ENCODE measurements at places on chromosomes 16 and 17. TPM values are rescaled to one million over a fixed set of nuclear protein-coding genes. Genes with fewer than 3 reads are reported as not detected.

DNA sequence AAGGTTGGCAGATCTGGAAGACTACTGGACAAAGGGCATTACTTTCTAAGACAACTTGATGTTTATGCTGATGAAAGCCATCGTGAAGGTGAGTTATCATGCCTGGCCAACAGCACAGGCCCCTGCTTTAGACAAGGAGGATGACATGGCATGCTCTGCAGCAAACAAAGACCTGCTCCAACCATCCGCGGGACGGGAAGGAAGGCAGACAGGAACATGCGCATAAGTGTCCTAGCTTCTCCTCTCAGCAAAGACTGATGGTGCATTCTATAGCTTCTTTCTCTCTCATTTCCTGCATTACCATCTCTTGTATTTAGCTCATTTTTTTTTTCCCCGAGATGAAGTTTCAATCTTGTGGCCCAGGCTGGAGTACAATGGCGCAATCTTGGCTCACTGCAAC lies 5.4 kb downstream of the NPLOC4 start:
- H3K36me3 ChIP-seq: peaks cover 12% of the 10 kb centered on the region
- H3K4me1 ChIP-seq: peaks cover 7% of the 10 kb centered on the region
- no peak for DNase-seq
- H3K27ac ChIP-seq: no peak overlapping the region
- no peaks in the 10 kb centered on the region for H3K27me3 ChIP-seq

DNA sequence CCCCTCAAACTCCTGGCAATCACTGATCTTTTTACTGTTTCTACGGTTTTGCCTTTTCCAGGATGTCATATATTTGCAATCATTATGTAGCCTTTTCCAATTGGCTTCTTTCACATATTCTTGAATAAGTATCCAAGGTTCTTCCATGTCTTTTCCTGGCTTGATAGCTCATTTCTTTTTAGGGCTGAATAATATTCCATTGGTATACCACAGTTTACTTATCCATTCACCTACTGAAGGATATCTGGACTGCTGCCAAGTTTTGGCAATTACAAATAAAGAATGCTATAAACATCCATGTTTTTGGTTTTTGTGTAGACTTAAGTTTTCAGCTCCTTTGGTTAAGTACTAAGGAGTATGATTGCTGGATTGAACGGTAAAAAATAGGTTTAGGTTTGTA lies 16.0 kb downstream of the GPATCH8 start:
- H3K4me1 ChIP-seq: no peaks in the 10 kb centered on the region
- no peak overlapping the region for H3K27ac ChIP-seq
- H3K4me3 ChIP-seq: no peak overlapping the region
- H3K36me3 ChIP-seq: no peaks in the 10 kb centered on the region

DNA sequence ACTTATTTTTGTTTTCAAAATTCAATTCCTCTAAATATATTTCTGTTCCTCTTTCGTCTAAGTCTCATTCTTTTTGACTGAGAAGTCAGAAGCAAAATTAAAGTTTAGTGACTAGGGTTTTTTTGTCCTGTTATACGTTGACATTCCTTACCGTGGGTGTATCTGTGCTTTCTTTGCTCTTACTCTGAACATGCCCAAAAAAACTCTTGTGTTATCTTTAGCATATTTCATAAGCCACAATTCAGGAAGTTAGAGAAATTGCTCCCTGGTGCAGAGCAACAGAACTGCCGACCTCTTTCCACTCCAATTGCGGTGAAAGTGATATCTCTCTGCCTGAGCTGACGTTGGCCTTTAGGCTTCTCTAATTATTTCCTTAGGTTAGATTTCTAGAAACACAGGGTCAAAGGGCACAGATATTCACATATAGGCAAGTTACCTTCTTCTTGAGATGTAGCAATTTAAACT lies 65.7 kb downstream of the CENPV start:
- no peaks in the 10 kb centered on the region for H3K27me3 ChIP-seq
- H3K36me3 ChIP-seq: no peaks in the 10 kb centered on the region
- no peak overlapping the region for H3K4me3 ChIP-seq
- peak overlapping the region; percentile 96 for H3K27ac ChIP-seq
- DNase-seq: peak; percentile 66

Gene TCAP
- 0.93 TPM for total RNA-seq

DNA sequence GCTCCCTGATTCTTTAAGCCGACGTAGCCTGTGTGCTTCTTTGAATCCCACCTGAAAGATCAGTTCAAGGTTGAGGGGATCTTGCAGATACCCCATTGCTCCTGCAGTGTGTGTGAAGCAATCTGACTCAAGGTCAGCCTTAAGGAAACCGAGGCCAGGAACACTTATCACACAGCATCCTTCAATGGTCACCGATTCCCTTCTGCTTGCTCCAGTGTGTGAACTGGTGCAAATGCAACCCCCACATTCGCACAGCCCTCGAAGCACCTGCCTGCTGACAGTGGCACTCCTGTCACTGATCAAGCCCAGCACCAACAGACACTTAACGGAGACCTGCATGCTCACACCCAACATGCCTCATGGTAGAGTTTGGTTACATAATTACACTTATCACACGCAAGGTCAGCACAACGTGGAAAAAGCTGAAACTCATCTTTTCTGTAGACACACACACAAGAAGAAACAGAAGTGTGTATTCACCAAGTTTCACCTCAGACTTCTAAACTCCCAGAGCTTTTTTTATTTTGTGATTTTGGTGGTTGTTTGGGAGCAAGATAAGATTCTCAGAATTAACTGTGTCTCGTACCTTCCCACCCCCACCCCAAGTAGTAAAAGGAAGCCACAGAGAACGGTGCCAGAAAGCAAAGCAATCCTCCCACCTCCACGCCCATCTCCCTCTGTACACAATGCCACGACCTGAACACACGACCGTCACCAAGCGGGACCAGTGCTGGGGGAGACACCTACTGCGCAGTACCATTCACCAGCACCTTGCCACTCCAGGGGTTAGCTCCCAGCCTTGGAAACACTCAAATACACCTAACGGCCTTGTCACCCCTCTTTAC lies 37.2 kb downstream of the LITAFD start:
- H3K4me3 ChIP-seq: no peak overlapping the region
- DNase-seq: no peak
- peaks cover 19% of the 10 kb centered on the region for H3K36me3 ChIP-seq

- peak overlapping the region; percentile 95 for H3K27ac ChIP-seq
- H3K4me3 ChIP-seq: peak overlapping the region; percentile 76
- DNase-seq: peak; percentile 50
- no peaks in the 10 kb centered on the region for H3K36me3 ChIP-seq
- peaks cover 36% of the 10 kb centered on the region for H3K4me1 ChIP-seq
- H3K27me3 ChIP-seq: no peaks in the 10 kb centered on the region
Measured at GRCh38 chr16:89722392-89723278, 1.3 kb downstream of the ZNF276 start.

- peaks cover 2% of the 10 kb centered on the region for H3K36me3 ChIP-seq
- peak; percentile 72 for DNase-seq
- H3K27ac ChIP-seq: peak overlapping the region; percentile 87
Measured at GRCh38 chr17:49022391-49022941, 25.3 kb downstream of the IGF2BP1 start.

DNA sequence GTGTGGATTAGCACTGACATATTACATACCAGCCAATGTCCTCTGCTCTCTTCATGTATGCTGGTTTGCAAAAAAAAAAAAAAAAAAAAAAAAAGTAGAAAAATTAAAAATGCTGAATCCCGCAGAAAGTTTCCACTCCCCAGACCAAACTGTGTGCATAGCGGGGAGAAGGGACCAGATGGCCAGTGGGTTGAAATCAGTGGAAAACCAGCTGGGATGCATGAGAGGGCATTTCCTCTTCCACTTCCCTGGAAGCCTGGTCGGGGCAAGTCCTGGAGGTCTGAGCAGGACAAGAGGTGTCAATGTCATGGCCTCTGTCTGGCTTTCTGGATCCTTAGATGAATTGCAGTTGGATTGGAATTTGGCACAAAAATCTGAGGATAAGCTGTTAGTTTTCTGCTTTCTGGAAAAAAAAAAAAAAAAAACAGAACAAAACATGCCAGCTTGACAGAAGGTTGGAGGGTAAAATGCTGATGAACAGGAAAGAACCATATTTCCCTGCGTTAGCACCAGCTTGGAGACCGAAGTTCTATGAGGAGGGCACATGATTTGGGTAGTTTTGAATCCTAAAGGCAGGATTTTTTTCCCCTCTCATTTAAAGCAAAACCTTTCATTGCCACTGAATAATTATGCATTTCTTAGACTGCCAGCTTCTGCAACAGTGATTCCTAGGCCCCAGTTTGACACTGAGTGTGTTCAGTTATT lies 941.5 kb upstream of the EEF2KMT start:
- H3K4me1 ChIP-seq: no peaks in the 10 kb centered on the region
- H3K36me3 ChIP-seq: no peaks in the 10 kb centered on the region
- H3K27ac ChIP-seq: no peak overlapping the region
- no peak overlapping the region for H3K4me3 ChIP-seq

Gene DNAH2
- not detected for total RNA-seq
